ENCODE measurements at places on chromosomes 5 and 9.
A peak's percentile ranks its signal among the peaks of the same experiment; 100 is the strongest.

- no peak for DNase-seq
Measured at GRCh38 chr5:170430866-170431437, 41.8 kb upstream of the KCNMB1 start.

- no peak for DNase-seq
Measured at GRCh38 chr5:103519550-103519949, 43.0 kb downstream of the NUDT12 start.

- no peak for DNase-seq
Measured at GRCh38 chr9:99353408-99353807, 131.3 kb downstream of the SEC61B start.

- DNase-seq = no peak
Measured at GRCh38 chr9:99118782-99119466, 14.0 kb downstream of the TGFBR1 start.

DNA sequence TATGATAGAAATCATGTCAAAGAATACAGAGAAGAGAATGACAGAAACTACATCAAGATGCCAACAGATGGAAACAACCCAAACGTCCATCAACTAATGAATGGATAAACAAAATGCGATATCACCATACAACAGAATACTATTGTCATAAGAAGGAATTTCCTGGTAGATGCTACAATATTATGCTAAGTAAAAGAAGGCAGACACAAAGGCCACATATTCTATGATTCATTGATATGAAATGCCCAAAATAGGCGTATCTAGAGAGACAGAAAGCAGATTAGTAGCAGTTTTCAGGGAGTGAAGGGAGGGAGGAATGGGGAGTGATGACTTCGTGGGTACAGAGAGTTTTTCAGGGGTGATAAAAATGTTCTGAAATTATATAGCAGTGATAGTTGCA lies 58.3 kb upstream of the AKNA start:
- no peak for DNase-seq

DNA sequence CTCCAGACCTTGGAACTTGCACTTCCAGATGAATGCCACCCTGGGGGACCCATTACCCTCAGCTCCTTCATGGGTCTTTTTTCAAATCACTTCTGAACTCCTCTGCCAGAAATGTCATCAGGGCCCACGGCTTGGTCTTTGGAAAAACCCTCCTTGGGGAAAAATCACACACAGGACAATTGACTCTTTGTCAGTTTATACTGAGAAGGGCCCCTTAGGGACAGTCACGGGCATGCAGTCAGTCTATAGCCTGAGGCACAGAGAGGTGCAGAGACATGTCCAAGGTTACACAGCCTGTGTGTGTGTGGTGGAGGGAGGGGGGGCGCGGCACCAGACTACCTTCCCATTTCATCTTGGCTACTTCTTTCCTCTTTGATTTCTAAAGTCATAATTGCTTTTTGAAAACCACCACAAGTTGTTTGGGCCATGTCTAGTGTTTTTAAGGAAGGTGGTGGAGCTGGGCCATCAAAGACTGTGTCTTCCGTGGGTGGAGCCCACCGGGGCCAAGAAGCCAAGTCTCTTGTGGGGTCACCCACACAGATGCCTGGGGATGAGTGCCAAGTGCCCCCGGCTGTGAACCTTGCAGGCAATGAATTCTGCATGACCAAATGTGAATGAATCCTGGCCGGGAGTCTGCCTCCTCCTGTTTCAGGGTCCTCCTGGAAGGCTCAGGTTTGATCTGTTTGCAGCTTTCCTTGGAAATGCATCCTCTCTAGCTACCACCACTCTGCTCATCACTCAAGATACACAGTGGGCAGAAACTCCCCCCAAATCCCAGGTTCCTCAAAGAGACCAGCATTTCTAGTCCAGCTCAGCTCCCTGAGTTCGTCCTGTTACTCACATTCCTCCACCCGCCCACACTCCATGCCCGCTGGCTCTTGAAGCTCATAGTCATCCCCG lies 200.1 kb upstream of the TBC1D2 start:
- DNase-seq = no peak

- no peak for DNase-seq
Measured at GRCh38 chr5:171705036-171705435, 80.6 kb upstream of the SMIM23 start.

DNA sequence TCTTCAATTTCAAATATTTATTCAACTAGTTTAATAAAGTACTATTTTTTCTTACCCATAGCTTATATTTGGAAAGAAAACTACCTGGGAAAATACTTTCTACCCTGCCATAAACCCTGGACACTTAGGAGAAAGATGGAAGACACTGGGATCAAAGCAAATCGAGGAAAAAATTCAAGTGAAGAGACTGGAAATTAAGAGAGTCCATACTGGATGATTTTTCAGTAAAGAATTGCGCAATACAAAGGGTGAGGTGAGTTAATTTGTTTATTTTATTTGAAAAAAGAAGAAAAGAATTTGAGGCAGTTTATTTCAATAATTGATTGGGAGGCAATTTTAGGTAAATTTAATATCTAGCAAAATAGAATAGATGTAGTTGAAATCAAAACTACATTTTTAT lies 331.8 kb upstream of the ITGA1 start:
- no peak for DNase-seq

- DNase-seq = no peak
Measured at GRCh38 chr5:137888466-137888862, 793 bp upstream of the PKD2L2 start.

GRCh38 chr5:175850119-175850845 lies 21.1 kb upstream of the CPLX2 start:
- DNase-seq = no peak

DNA sequence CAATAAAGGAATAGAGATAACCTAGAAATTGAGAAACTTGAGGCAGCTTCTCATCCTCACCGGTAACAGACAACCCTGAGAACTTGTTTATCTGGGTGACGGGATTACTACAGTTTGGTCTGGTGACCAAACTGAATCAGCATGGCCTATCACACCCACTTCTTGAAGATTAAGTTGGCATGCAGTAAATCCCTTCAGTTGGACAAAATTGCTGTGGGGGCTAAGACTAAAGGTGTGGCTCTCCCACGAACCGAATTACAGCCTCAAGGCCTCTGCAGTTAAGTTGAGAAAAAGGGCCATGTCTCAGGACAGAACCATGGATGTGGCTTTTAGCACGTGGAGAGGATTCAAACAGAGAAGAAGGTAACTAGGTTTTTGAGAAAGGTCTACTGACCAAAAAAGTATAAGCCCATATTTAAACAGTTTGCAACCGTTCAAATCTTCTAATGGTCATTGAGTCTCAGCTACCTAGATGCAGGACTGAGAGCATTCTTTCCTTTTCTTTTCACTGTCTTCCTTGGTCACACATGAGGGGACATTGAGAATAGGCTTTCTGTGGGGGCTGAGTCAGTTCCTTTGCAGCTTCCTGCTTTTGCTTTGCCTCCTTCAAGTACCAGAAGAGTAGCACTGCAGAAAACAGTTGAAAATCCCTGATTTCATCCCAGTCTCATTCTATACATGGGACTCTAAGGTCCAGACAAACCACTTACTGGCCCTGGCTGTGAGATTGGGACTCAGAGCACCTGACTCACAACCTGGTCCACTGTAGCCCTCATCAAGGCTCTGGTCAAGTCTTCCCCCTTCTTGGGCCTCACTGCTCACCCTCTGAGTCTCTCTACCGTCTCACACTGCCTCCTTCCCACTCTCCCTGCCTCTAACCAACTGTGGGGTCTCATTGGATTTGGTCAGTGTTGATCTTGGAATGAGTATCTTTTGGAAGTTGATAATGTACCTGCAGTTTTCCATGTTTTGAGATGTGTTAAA lies 30.9 kb downstream of the PDE6A start:
- DNase-seq = no peak

GRCh38 chr9:125330587-125330986 lies 69.0 kb downstream of the GAPVD1 start:
- no peak for DNase-seq

DNA sequence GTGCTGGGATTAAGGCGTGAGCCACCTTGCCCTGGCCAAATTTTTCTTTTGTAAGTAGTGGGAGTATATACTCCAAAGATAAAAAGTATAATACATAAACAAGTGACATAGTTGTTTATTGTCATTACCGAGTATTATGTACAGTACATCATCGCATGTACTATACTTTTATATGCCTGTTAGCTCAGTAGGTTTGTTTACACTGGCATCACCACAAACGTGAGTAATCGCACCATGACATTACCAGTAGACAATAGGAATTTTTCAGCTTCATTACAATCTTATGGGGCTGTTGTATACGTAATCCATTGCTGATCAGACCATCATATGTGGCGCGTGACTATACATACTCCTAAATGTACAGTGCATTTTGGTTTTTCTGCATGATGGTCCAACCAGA lies 9.8 kb downstream of the SECISBP2 start:
- DNase-seq = no peak

GRCh38 chr9:133521122-133522072 lies 3.4 kb downstream of the MYMK start:
- DNase-seq = no peak

- DNase-seq = no peak
Measured at GRCh38 chr9:89933578-89933977, 328.8 kb downstream of the GADD45G start.

DNA sequence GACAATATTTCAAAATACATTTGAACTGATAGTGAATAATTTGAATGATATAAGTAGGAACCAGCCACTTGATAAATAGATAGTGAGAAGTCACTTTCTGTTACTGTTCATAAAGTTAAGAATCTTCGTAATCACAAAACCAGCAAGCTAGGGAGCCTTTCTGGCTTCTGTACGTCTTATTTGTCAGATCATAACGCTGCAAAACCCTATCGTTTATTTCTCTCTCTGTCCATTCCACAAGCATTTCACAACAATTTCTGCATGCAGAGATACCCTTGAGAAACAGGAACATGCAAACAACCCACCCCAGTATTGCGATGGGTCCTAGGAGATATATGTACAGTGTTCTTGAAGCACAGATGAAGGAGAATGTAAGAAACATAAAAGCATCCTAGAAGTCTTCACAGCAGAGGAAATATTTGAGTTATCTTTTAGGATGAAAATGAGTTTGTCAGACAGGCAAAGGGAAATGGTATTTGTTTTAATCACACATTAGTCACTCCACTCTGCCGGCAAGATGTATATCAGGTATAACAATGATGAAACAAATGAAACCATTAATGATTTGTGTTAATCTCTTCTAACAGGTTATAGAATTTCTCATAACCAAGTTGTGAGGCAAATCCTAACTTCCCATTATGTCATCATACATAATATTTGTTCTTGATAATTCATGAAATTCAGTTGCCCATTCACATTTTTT lies 668.7 kb upstream of the FTMT start:
- no peak for DNase-seq

DNA sequence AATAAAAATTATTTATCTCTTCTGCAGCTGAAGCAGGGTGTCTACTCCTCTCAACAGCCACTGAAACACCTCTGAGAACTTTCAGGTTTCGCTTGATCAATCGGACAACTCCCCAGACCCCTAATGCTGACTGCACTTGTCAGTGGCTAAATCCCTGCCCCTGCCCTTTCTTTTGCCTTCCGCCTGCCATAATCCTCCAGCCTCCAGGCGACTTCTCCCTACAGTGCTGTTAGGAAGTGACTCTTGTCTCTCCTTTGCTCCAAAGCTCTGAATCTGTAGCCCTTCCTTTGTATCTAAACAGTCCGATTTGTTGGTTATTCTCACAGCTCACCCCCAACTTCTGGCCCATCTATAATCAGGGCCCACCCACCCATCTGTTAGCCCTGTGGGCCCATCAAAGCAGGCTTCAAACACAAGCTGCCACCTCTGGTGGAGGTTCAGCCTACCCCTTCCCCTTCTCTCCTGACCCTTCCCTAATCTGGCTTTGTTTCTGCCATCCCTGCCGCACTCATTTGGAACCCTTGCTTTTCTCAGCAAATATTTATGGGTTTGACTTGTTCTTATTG lies 53.7 kb upstream of the IFNK start:
- no peak for DNase-seq

DNA sequence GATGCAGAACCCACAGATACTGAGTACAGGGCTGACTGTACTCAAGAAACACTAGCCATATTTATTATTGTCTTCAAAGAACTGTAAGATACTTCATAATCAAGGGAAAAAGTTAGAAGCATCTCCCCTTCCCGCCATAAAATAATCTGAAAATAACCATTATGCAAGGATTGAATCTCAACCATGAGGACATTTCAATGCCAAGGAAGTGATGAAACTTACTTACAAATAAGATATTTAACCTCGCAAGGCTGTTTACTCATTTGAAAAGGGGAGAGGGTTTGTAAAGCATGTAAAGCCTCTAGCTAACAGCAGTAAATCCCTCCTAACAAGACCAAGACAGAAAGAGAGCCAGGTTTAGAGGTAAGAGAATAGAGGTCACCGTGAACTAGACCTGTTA lies 6.3 kb downstream of the MYO10 start:
- no peak for DNase-seq

DNA sequence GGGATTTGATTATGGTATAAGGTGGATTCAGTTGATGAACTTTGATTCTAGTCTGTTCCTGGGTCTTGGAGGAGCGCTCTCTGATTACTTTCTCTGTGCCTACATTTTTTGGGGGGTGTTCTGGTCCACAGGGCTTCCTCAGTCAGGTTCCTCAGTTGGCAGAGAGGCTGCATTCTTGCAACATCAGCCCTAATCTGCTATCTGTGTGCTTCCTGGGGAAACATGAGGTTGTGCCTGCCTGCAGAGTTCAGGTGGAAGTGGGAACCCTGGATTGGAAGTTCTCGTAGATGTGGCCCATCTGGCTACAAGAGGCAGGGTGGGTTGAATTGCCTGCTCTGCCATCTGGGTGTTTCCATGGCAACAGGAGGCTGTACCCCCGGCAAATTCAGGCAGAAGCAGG lies 24.5 kb downstream of the POLK start:
- no peak for DNase-seq

- peak; percentile 11 for DNase-seq
Measured at GRCh38 chr5:125699860-125700259, 723.3 kb upstream of the GRAMD2B start.

- no peak for DNase-seq
Measured at GRCh38 chr5:176618783-176619182, 8.8 kb upstream of the GPRIN1 start.

GRCh38 chr5:74367241-74367733 lies 273.2 kb downstream of the ENC1 start:
- no peak for DNase-seq

DNA sequence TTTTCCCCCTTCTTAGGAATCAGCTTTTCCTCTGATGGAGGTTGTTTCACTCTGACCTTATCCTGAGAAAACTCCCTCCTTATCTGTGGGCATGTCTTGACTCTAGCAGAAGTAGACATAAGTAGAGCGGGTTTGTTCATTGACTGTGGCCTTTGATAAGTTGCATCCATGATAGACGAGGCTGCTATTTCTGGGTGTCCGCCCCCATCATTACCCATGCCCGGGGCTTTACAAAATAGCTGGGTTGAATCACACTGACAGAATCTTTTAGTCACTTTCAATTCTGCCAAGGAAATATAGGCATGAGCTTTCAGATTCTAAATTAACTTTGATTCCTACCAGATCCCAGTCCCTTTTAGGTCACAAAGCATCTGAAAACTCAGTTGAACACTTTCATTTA lies 223.8 kb downstream of the SEC61B start:
- no peak for DNase-seq
